Thoracic aorta endothelial cell (primary cell): ENCODE measurements at places on chromosomes 6 and 20. TPM values are rescaled to one million over a fixed set of nuclear protein-coding genes. Genes with fewer than 3 reads are reported as not detected.

Gene LRP11
- total RNA-seq, result 20.6 and 24.7 TPM in 2 replicates

Gene FOXA2
- total RNA-seq, result not detected in 2 replicates

Gene SLC22A7
- not detected in 2 replicates for total RNA-seq

Gene CCND3
- 43.1 and 51.2 TPM in 2 replicates for total RNA-seq

Gene TCP11
- 0.07 TPM in 1 of 2 replicates, not detected in the other for total RNA-seq

Gene RIN2
- 117 and 125 TPM in 2 replicates for total RNA-seq

Gene LY6G6D
- not detected in 2 replicates for total RNA-seq

Gene CFAP61
- not detected in 2 replicates for total RNA-seq

Gene PRSS16
- total RNA-seq, result not detected in 2 replicates

Gene ME1
- total RNA-seq, result 28.5 and 48.2 TPM in 2 replicates

Gene PI3
- total RNA-seq, result not detected in 2 replicates

Gene GSTA4
- 23.3 and 24.7 TPM in 2 replicates for total RNA-seq

Gene CDH26
- total RNA-seq, result 0.07 TPM in 1 of 2 replicates, not detected in the other

Gene SH3BGRL2
- 36.4 and 62.7 TPM in 2 replicates for total RNA-seq

Gene CRISP2
- total RNA-seq, result not detected in 2 replicates

Gene TMEM217
- 8.1 and 9.1 TPM in 2 replicates for total RNA-seq

Gene SFT2D1
- total RNA-seq, result 20.2 and 29.4 TPM in 2 replicates

Gene OPN5
- not detected in 2 replicates for total RNA-seq

Gene TMEM74B
- total RNA-seq, result 0.13 and 0.79 TPM in 2 replicates

Gene CD164
- 175 and 189 TPM in 2 replicates for total RNA-seq

Gene SMLR1
- not detected in 2 replicates for total RNA-seq

Gene TREM2
- total RNA-seq, result not detected in 2 replicates

Gene CLVS2
- total RNA-seq, result not detected in 2 replicates

Gene KCNG1
- 0.40 and 1.5 TPM in 2 replicates for total RNA-seq

Gene HDGFL1
- total RNA-seq, result not detected in 2 replicates

Gene HSPA1A
- total RNA-seq, result 35.1 and 75.0 TPM in 2 replicates

Gene OR12D3
- total RNA-seq, result not detected in 2 replicates

Gene RIMS4
- total RNA-seq, result not detected in 2 replicates

Gene GPR31
- not detected in 2 replicates for total RNA-seq

Gene ACTL10
- total RNA-seq, result 2.5 and 2.7 TPM in 2 replicates

Gene RIMS1
- 0.07 and 0.93 TPM in 2 replicates for total RNA-seq

Gene TFAP2B
- not detected in 2 replicates for total RNA-seq

Gene HLA-DMB
- 0.27 and 0.50 TPM in 2 replicates for total RNA-seq

Gene MYCT1
- total RNA-seq, result 166 and 184 TPM in 2 replicates

Gene TSBP1
- not detected in 2 replicates for total RNA-seq

Gene PSORS1C2
- not detected in 2 replicates for total RNA-seq

Gene SLC22A3
- total RNA-seq, result 0.07 and 0.27 TPM in 2 replicates

Gene PDE7B
- total RNA-seq, result 32.0 and 64.5 TPM in 2 replicates

Gene ZFP64
- 29.6 and 31.0 TPM in 2 replicates for total RNA-seq

Gene GPLD1
- 0.13 and 0.43 TPM in 2 replicates for total RNA-seq

Gene SLC22A23
- total RNA-seq, result 5.8 and 5.9 TPM in 2 replicates

Gene NKX2-4
- not detected in 2 replicates for total RNA-seq

Gene TCF15
- 0.13 and 0.14 TPM in 2 replicates for total RNA-seq

Gene GTSF1L
- not detected in 2 replicates for total RNA-seq

Gene LY86
- not detected in 2 replicates for total RNA-seq

Gene RAE1
- total RNA-seq, result 45.1 and 65.4 TPM in 2 replicates

Gene NR2E1
- total RNA-seq, result not detected in 2 replicates

Gene ADGRB3
- under 0.01 TPM in 1 of 2 replicates, not detected in the other for total RNA-seq

Gene TSPO2
- not detected in 2 replicates for total RNA-seq

Gene IL17F
- total RNA-seq, result not detected in 2 replicates
